ENCODE measurements at places on chromosomes 5 and 9.

- no peak for DNase-seq
Measured at GRCh38 chr9:37471942-37472684, 6.9 kb upstream of the ZBTB5 start.

DNA sequence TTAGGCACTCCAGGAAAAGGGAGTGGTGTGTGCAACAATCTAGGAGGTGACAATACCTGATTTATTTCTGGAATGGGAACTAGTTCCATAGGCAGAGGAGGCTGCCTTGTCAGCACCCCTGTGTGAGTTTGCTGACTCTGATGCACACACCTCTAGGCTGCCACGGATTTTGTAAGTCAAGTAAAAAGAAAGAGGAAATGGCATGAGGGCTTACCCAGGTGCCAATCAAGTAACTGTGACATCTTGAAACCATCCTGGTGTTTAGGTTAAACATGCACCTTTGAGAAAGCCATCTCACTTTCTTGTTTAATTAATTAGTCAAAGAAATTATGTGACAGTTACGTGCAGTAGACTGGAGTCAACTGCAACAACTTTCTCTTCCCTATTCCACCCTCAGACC lies 32.3 kb upstream of the FAM81B start:
- no peak for DNase-seq

DNA sequence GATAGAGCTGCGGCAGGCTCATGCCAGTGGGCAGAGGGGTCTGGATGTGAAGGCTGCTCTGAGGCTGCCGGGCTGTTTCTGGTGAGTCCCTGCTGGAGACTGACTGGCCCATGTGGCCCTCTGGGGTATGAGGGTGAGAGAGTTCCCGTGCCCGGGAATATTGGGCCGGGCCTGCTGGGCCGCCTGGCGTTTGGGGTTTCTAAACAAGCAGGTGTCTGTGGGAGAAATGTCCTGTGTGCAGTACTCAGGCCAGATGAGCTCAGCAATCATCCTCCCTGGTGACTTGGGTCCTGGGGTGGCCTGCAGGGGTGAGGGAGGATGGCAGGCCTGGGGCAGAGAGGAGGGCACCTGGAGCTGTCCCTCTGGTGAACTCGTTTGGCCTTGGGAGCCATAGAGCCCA lies 74.9 kb downstream of the MACROH2A1 start:
- DNase-seq, result no peak

GRCh38 chr9:37922363-37923117 lies 18.6 kb upstream of the SLC25A51 start:
- DNase-seq, result peak; percentile 91

DNA sequence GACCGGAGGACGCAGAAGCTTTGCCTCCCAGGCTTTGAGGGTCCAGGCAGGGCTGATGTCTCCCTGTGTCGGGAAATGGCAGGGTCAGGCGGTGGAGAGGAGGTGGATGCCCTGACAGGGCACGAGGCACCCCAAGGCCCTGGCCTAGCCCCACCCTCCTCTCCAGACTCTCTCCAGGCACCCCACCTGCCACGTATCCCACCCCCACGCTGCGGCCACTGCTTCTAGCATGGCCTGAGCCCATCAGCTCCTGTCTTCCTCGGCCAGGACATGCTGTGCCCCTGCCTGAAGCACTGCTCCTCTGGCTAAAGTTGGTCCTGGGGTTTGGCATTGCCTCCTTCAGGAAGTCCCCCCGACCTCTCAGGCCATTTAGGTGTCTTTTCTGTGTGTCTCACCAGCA lies 64.2 kb upstream of the RXRA start:
- no peak for DNase-seq

DNA sequence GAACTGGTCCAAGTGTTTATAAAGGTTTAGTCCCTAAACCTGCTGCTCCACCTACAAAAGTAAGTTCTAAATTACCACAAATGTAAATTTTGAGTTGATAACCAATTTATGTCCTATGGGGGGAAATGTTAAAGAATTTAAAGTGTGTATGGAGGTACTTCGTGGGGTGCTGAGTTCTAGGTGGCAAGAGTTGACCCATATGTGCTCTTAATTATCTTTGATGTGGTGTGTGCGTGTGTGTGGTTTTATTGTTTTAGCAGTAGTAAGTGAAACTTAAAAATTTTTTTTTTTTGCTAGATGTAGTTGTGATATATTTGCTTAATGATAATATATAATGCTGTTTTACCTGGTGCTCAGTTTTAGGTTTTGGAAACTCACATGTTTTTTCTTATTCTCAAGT lies 72.6 kb downstream of the GPBP1 start:
- no peak for DNase-seq

DNA sequence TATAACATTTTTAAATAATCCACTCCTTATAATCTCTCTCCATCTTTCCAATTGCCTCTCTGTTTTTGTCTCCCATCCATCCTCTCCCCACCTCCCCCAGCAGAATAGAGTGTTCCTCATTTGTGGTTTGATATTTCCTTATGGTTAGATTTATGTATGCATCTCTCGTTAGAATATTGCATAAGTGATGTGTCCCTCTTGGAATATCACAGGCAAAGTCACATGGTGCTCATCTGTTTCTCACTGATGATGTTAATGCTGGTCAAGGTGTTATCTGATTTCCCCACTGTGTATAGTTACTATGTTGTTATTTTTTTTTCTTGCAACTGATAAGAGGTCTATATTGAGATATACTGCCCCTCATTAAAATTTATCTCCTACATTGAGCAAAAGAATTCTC lies 3.1 kb upstream of the LRRC70 start:
- no peak for DNase-seq

GRCh38 chr5:40828021-40828631 lies 6.9 kb downstream of the RPL37 start:
- peak; percentile 29 for DNase-seq

- no peak for DNase-seq
Measured at GRCh38 chr9:110951805-110952539, 86.3 kb downstream of the LPAR1 start.

DNA sequence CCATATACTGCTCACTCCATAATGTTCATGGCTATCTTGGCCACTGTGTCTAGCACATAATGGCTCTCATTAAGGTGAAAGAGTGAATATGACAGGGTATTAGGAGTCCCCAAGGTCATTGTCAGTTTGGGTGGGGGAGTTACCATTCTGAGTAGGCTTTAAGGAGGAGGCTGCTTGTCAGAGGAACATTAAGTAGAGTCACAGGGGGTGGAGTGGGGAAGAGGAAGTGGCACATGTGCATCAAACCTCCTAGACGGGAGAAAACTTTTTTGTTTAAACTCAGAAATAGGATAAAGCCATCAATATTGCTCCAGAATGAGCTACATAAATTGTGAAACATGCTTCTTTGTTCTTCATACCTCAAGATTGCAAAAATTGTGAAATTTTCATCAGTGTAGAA lies 45.5 kb downstream of the DAB2IP start:
- DNase-seq, result no peak

DNA sequence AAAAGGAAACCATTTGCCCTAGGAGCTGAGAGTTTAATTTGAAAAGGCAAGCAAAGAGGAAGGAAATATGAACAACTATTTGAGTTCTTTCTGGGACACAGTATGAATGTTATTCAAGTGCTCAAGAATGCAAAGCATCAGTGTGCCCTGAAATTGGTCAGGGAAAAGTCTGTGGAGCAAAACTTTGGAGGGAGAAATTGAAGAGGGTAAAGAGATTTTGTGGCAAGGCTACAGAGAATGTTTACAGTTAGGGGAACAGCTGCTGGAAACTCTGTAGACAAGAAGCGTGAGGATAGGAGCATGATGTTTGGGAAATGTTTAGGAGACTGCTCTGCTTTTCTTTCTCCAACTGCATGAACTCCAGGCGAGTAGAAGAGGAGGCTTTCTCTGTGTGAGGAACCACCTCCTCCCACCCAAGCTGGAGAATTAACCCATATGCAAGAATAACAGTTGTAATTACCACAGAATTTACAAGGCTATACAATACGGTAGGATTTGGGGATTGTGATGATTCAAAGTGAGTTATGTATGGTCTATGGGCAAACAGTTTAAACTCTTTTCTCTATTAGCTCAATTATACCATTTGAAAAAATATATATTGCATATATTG lies 75.4 kb upstream of the IL7R start:
- DNase-seq, result no peak

DNA sequence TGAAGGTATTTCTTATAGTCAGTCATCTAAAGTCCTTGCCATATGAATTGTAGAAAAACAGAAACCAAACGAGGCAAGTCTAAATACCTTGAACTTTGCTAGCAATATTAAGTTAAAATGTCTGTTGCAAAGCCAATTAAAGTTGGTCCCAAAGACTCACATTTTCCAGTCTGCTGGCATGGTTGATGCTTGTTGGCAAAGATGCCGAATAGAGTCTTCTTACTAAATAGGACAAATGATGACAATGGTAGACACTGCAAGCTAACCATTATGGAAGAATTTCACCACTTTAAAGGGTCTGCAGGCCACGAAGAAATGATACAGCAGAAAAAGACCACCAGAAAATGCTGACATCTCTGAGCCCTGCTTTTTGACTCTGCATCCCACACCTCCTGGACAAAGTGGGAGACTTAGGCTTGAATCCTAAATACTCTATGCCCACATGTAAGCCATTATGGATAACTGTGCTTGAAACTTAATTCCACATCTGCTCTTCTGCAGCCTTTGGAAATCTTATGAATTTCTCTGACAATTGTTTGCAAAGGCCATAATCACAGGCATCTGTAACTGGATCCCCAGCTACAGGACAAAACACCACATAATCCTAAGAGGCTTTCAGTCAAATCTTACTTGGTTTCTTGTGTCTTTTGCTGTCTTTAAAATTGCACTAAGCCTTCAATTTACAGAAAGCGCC lies 61.3 kb downstream of the LHFPL2 start:
- DNase-seq, result no peak

- no peak for DNase-seq
Measured at GRCh38 chr9:89484475-89485404, 13.2 kb downstream of the SEMA4D start.

DNA sequence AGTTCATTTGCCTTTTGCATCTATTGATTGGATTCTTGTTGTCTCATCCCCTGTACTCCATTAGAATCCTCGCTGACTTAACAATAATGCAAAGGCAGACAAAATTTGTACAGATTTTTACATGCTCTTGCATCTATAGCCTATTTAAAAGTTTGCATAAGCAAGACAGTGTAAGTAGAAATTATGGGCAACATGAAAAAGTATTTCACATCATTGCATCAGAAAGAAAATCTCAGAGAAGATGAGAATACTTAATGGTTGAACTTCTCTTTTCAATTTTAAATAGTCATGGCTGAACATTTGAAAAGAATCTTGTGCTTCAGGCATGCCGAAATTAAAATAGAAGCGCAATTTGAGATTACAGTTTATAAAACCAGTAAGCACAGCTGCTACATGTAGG lies 226.4 kb downstream of the EFNA5 start:
- DNase-seq, result no peak

GRCh38 chr5:169629847-169630548 lies 7.1 kb upstream of the DOCK2 start:
- no peak for DNase-seq

DNA sequence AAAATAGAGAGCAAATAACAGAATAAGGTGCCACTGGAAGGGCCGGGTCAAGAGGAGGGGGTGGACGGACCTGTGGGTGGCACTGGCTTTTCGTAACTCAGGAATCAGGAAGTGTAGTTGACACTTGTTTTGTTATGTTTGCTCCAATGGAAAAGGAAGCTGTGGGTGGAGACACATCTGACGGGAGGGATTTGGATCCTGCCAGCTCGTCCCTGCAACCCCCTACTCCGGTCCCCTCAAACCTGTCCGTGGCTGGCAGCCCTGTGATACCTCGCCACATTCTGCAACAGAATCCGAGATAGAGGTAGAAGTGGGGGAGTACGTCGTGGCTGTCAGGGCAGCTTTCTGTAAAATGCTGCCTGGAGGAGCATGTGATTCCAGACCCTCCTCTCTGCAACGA lies 104.2 kb upstream of the IER5L start:
- DNase-seq, result no peak

GRCh38 chr5:163623986-163624385 lies 118.6 kb downstream of the MAT2B start:
- no peak for DNase-seq

DNA sequence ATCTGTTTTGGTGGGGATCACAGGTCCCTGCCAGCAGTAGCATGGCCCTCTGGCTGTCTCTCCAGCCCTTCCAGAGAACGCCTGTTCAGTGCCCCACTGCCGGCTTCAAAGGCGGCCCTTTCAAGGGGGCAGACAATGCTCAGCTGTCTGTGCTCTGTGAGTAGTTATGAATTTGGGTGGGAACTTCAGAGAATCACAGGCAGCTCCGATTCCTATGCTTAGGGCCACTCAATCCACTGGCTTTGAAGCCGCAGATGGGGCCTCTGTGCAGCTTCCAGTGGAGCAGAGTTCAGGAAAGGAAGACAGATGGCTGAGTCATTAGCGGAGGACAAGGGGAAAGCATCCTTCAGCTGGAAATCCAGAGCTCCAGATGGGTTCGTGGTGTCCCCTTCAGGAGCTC lies 42.4 kb downstream of the NKX2-5 start:
- no peak for DNase-seq

- DNase-seq, result no peak
Measured at GRCh38 chr9:107323836-107324585, 40.9 kb downstream of the RAD23B start.

GRCh38 chr9:16775330-16775729 lies 95.1 kb downstream of the BNC2 start:
- DNase-seq, result no peak

GRCh38 chr9:82011133-82011532 lies 22.6 kb downstream of the SPATA31D1 start:
- DNase-seq, result no peak

DNA sequence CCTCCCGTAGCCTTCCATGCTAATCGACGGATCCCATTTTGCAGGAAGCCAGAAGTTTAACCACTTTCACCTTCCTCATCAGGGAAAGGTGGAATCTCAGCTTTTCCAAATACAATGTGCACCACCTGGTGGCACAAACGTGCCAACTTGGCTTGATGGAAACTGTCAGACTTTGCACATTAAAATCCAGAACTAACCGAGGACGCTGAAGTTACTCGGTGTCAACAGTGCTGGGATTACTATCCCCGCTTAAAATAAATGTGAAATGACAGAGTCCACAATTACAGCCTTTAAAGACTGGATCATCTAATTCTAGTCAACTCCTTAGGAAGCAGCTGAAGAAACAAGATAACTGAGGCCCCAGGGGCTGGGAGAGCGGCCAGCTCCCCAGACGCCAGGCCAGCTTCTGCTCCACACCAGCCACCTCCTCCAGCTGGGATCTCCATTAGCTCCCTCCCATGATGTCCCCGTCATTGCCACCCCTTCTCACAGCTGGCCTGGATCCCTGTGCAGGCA lies 50.1 kb upstream of the RETREG1 start:
- DNase-seq, result peak; percentile 9

GRCh38 chr5:123611406-123611709 lies 99.4 kb downstream of the CSNK1G3 start:
- DNase-seq, result no peak

DNA sequence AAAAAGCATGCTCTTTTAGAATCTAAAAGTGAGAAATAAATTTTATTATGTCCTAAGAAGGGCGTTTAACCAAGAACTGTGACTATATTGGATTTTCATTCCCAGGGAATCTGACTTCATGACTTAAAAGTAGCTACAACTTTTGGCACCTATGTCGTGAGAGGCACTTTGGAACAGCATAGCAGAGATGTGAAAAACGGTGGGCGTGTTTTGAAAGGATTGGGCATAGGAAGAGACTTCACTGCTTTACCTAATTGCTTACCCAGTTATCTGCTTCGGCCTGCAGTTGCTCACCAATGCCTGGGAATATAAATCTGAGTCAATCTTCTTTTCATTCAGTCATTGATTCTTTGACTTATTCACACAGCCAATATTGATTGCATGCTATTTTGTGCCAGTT lies 363.4 kb downstream of the DNAH5 start:
- no peak for DNase-seq
